ENCODE measurements at places on chromosomes 7 and 10.

DNA sequence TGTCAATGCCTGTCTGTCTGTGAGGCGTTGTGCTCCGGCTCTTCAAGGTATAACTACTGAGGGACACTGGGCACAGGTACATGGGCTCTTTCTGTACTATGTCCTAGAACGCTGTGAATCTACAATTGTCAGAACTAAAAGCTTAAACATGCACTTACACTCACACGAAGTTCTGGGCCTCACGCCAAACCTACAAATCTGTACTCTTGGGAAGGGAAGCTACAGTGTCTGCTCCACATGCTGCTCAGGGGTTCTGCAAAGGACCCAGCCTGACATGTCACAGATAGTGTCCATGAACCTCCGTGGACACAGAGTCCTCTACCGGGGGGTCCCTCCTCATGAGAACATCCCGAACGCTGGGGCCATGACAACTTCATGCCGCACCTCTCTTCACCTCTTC, 268.7 kb downstream of the WDR37 start:
- no peak for DNase-seq

GRCh38 chr7:25454562-25455041, 226.3 kb upstream of the NPVF start:
- no peak for DNase-seq

- DNase-seq = no peak
These were observed 276.2 kb upstream of the AOAH start for GRCh38 chr7:37000511-37000910.

DNA sequence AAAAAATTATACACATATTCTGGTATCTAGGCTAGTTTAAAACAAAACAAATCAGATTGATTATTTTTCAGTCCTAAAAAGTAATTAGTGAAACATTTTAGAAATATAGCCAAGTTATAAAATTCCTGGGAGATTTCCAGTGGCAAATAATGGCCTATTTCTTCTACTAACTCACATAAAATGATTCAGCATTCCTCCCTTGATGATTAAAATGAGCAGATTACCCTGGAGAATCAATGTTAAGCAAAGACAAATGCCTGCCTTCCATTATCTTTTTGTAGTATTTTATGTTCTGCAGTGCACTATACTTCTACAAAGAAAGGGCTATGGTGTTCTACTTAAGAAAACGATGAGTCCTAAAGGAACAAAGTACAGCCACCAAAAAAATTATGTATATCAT, 53.6 kb downstream of the PARD3 start:
- DNase-seq = no peak

GRCh38 chr7:55172161-55172560, 153.3 kb downstream of the EGFR start:
- no peak for DNase-seq

DNA sequence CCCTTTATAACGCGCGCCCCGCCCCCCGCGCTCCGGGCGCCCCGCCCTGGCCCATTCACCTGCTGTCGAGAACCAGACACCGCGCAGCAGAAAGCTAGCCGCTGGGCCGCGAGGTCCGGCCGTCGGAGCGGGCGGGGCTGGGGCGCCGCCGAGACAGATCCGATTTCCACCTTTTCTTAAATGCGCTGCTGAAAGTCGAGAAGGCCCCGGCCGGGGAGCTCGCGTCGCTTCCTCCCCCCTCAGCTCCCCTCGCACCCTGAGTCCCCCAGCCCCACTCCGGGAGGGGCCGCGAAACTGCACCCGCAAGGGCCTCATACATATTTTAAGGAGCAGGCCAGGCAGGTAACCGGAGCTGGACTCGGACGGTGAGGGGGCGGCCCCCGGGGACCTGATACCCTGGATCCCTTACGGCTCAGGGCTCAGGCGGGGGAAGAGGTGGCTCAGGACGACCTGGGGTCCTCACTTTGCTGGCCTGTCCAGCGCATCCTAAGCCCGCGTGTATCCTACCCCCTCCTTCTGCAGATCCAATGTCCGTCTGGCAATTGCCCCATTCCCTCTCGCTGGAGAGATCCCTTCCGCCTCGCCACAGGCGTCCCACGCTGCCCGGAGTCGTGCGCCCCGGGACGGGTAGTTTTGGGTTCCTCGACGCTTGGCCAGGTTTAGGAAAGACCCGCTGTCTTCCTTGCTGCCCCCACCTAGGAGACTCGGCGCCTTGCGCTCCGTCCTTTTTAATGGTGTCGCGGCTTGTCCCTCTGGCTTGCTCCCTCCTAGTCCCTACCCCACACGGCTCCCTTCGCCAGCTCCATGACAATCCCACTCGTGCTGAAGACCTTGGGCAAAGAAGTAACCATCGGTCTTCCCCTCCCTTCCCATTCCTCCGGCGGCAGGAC, 170.6 kb downstream of the UBE2H start:
- DNase-seq = no peak

DNA sequence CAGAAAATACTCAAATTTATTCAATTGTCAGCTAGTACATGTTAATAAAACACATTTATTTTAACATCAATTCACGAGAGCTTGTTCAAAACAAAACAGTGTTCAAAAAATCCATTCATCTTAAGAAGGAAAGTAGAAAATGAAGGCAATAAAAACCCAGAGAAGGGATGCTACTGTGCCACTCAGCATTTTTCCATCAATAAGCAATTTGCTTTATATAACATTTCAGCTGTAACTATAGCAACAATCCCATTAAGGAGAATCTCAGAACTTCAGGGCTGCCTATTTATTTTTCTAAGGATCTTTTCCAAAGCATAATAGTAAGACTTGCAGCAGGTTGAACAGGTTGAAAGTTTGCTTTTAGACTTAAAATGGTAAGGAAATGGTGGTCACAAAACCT, 190.5 kb downstream of the PCLO start:
- DNase-seq = no peak

GRCh38 chr7:102184303-102184702, 102.4 kb upstream of the SH2B2 start:
- DNase-seq = no peak

DNA sequence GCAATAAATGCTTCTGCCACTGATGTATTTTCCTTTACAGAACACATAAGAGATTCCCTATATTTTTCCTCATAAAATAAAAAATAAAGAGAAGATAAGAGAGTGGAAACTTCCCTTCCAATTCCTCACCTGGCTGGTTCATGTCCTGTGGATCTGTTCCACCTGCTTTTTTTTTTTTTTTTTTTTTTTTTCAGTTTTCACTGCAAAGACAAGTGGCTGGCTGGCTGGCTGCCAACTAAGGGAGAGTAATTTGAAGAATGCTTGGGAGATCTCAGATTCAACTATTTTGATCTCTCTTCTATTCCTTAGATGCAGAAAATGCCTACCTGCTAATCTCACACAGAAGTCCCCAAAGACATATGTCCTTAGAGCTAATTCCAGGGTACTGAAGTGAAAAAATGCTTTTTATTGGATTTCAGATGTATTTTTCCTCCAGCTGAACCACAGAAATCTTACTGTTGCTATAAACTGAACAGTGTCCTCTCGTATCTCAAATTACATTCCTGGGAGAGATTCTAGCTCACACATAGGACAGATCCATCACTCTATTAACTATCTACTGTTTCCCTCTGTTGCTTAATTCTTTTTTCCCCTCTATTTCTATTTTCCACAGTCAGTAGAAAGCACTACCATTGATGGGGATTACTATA, 120.8 kb downstream of the NRCAM start:
- DNase-seq = no peak

DNA sequence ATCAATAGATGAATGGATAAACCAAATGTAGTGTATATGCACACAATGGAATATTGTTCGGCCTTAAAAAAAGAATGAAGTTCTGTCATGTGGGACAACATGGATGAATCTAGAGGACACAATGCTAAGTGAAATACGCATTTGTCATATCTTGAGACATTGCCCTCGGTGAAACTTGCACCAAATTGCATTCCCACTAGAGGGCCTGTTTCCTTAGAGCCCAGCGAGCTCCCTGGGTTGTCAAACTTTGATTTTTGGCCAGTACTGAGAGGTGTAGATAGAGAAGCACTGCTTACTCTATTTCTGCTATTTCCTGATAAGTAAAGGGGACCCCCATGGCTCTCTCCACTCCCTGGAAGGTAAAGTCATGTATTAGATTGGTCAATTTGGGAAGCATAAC, 157.1 kb downstream of the GPAM start:
- no peak for DNase-seq

GRCh38 chr7:33870120-33870519, 35.2 kb upstream of the BMPER start:
- DNase-seq = no peak

DNA sequence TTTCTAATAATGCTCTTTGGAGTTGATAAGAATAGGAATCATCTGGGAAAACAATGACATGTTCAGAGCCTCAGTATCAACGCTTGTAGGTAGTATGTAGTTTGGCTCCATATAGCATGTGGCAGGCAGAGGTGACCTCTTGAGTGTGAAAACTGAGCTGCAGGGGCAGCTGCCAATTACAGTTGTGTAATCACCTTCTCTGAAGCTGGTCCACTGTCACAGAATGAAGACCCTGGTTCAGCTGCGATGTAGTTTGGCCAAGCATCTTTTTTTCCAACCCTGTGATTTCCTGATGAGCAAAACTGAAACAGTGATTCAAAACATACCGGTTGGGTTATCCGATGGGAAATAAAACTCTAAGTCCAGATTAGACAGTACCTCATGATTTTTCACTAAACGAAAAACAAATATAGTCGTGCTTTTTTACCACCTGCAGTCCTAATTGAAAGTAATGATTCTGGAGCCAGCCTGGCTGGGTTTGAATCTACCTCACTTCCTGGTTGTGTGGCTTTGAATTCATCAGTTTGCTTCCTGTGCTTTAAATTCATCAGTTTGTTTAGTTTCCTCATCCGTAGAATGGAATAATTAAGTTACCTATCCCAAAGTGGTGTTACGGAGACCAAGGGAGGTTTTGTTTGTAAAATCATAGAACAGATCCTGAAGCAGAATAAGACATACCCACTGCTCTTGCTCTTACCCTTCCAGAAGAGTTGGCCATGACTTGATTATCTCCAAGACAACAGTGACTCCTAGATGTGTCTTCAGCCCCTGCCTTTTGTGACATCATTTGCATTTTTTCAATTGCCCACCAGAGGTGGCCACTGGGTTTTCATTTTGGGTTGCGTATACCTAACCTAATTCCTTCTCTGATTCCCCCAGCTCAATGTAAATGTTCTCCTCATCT, 87.4 kb downstream of the CELF2 start:
- DNase-seq = no peak

DNA sequence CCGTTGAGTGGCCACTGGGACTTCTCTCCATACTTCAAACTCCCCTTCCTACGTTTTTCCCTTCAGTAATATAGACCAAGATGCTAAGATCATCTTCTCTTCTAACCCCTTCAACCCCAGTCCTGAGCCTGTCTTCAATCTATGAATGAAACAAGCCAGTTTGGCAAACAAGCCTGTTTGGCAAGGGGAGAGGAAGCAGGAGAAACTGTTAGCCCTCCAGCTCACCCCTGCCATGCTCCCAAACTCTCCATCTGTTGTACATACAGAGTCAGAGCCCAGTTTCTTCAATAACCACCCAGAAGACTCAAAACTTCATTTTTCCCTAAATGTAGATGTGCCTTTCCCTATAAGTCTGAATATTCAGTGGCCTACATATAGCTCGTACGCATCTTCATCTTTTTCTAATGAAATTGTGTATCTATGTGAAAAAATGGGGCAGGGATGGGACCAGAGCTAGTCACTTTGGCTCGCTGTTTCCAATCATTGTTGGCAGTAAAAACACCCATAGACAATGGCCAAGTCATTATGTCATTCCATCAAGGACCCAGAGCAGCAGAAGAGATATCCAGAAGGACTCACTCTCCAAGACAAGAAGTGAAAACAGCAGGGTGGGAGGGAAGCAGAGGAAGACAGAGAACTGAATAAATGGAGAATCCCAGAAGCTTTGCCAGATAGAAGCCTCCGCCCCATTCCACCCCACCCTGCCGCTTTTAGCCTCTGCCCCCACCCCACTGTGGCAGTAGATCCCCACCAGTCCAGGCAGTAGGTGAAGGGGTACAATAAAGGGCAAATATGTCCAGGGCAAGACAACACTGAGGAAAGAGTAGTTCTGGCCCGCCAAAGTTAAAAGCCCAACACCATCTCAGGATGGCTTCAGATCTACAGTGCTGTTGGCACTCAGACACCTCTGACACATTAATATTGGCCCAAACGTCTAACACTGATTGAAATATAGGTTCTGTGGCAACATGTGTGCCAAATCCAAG, 87.3 kb downstream of the DOCK4 start:
- no peak for DNase-seq

DNA sequence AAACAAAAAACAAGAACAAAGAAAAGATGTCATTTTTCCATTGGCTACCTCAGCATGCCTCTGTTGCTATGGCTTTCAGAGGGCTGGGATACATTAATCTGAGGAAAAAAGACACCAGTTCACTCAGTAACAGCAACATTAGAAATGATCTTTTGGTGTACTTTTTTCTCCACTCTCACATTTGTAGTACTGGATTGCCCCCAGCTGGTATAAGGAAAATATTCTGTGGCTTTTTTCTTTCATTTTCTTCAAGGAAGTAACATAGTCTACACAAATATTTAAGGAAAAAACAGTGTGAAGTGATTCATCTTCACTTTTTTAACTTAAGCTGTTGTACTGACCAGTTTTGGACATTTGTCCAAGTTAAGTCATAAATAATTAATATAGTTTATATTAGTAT, 482.3 kb downstream of the SORCS1 start:
- DNase-seq = no peak

- no peak for DNase-seq
These were observed 65.4 kb upstream of the DIP2C start for GRCh38 chr10:754914-755313.

DNA sequence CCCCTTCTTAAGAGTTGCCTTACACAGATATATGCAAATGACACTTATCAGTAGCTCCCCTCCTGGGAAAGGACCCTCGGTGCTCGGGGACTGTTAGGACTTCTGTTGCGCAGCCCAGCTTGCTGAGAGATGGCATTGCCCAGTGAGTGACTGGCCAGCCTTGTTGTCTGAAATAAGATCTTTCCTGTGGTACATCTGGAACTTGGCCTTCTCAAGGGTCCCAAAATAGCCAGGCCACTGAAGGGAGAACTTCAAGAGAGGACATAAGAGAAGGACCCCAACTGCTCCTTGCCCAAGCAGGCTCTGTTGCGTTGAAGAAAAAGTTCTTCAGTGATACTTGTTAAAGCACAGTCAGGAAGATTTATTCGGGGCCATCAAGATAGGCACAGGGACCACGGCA, 17.3 kb downstream of the BAG3 start:
- no peak for DNase-seq

- no peak for DNase-seq
These were observed 147.2 kb downstream of the MYOF start for GRCh38 chr10:93334901-93335327.

- no peak for DNase-seq
These were observed 45.9 kb downstream of the ASZ1 start for GRCh38 chr7:117381362-117381761.

GRCh38 chr10:89553064-89553734, 17.8 kb upstream of the SLC16A12 start:
- DNase-seq = no peak
